Fibroblast of villous mesenchyme (primary cell): ENCODE measurements at places on chromosomes 12 and 14. TPM values are rescaled to one million over a fixed set of nuclear protein-coding genes. Genes with fewer than 3 reads are reported as not detected.

The OR6C2 gene
- total RNA-seq, result not detected in 2 replicates

GRCh38 chr12:51281202-51281924 lies 11.1 kb upstream of the SMAGP start:
- peak; percentile 44 for DNase-seq

The TSPAN8 gene
- 0.43 TPM in 1 of 2 replicates, not detected in the other for total RNA-seq

The ZNF891 gene
- total RNA-seq, result 0.86 and 0.97 TPM in 2 replicates

The ACOT6 gene
- total RNA-seq, result under 0.01 TPM in 1 of 2 replicates, not detected in the other

The CLEC9A gene
- total RNA-seq, result not detected in 2 replicates

The GUCY2C gene
- not detected in 2 replicates for total RNA-seq

GRCh38 chr12:124336742-124337520 lies 42.0 kb downstream of the RFLNA start:
- DNase-seq, result no peak

GRCh38 chr12:105748806-105749600 lies 389.8 kb downstream of the NUAK1 start:
- DNase-seq, result no peak

GRCh38 chr12:67352682-67353081 lies 83.5 kb downstream of the CAND1 start:
- no peak for DNase-seq

GRCh38 chr14:88326352-88327103 lies 3.5 kb upstream of the KCNK10 start:
- no peak for DNase-seq

DNA sequence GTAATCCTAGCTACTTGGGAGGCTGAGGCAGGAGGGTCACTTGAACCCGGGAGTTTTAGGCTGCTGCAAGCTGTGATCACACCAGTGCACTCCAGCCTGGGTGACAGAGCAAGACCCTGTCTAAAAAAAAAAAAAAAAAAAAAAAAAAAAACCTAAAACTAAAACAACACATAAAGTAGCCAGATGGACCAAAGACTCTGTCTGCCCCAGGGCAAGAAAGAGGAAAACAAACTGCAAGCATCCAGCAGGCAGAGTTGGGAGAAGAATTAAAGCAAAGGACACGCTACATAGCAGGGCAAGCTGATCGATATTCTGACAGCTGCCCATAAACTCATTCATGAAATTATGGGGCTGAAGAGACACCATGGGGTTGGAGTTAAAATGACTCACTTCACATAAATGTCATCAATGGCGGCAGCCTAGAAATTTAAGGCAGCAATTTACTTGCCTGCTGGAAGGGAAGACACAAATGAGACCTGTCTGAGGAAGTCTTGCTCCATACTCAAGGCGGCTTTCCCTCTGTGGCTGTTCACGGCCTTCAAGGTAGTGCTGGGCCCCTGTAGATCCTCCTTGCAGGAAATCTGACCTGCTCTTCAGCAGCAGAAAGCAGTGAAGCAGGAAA lies 259.1 kb upstream of the FKBP4 start:
- DNase-seq, result peak; percentile 14

The CLEC1B gene
- under 0.01 TPM in 1 of 2 replicates, not detected in the other for total RNA-seq

DNA sequence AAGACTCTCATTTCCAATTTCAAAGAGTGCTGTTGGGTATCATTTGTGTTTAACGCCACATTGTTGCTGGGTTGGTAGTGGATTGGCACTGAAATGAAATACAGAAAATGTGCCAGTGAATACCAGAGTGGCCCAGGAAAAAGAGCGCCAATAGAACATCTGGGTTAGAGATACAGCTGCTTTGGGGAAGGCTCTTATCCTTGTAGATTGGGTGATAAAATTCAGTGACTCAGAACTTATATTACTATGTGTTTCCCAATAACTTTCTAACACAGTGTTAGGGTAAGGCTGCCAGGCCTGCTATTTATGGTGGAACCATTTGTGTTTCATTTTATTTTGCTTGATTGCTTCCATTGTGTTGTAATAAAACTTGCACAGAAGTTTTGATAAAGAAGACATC lies 168.2 kb upstream of the SSTR1 start:
- peak; percentile 80 for DNase-seq

DNA sequence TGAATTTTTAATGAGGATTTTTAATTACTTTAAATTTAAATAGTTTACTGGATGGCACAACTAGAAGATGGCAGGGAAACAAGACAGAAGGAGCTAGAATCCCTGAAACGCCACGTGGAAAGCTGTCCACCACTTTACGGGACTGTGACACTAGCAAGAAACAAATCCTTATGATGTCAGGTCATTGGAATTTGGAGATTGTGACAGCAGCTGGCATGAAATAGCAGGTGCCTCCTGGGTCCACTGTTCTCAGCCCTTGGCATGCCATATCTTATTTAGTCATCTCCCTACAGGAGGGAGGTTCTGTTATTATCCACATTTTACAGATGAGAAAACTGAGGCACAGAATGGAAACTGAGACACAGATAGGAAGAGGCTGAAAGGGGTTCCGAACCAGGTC lies 113.8 kb downstream of the BCL11B start:
- no peak for DNase-seq

DNA sequence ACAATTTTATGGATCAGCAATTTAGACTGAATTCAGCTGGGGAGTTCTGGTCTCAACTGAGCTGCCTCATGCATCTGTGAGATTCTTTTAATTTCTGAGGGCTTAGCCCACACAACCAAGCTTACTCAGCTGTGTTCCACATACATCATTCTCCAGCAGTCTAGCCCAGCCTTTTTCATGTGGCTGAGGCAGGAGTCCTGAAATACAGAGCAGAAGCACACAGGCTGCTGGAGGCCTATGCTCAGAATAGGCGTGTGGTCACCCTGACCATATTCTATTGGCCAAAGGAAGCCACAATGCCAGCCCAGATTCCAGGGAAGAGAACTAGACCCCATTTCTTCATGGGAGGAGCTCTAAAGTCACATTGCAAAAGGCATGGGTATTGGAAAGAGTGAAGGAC lies 72.3 kb upstream of the DHRS4 start:
- DNase-seq, result no peak

DNA sequence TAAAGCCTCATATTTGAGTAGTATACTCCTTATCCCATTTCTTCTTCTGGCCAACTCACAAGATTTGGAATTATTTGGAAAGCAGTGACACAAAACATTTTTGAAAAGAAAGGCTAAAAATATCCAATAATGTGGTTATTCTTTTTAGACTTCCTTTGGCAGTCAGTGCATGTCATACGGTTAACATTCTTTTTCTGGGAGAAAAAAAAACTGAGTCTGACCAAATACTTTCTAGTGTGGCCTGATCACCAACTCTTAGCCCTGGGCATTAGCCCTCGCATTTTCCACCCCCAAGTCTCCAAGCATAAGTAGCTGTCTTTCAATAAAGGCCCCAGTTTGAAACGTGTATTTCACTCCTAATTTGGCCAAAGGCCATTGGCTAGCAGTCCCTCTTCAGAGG lies 5.9 kb downstream of the RASSF3 start:
- no peak for DNase-seq

The SPRING1 gene
- 27.4 and 28.9 TPM in 2 replicates for total RNA-seq

DNA sequence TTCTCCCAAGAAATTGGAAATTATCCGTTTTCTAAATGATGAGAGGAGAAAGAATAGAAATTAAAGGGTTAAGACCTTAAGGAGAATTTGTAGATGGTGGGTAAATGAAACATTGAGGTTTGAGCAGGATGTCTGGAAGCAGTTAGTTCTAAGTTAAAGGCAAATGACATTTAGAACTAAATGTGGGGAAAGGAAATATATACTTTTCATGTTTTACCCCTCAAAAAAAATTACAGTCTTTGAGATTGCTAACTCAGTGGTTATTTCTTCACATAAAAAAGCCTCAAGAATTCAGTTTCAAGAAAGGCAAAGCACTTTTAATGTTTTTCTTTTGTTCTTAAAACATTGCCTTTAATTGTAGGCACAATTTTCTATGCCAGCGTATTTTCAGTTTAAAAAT lies 114.0 kb downstream of the PLEKHA5 start:
- DNase-seq, result no peak

DNA sequence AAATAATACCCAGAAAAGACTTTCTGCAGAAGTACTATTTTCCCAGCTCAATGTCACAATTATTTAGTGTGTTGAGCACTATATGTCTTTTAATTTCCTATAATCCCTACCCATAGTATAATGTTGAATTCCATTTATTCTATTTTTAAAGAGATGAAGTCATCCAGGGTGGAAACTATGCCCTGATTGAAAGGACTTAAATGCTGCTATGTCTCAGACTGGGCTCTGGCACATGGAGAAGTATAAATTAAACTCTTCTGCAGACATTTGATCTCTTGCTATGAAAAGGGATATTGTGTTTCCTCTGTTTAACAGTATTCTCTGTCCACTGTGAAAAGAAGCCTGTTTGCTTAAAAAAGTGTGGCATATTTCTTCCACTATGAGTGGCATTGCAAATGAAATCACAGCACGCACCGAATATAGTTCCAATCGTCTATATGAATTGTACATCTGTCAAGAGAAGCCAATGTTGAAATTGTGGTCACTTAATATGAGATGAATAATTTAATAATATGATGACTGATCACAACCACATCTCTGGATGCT lies 192.3 kb downstream of the BCAT1 start:
- no peak for DNase-seq
